Hematopoietic multipotent progenitor cell treated with erythropoietin and hydrocortisone succinate and interleukin-3 and kit ligand, for 15 days (in vitro differentiated cells): ENCODE measurements at places on chromosomes 12 and 14.

- DNase-seq: no peak
These were observed 93.4 kb upstream of the SLCO1C1 start for GRCh38 chr12:20601668-20602280.

- DNase-seq: no peak
These were observed 2.1 kb downstream of the USP30 start for GRCh38 chr12:109054520-109054919.

GRCh38 chr12:124370384-124370783, 75.5 kb downstream of the RFLNA start:
- DNase-seq: no peak

- no peak for DNase-seq
These were observed 65.0 kb downstream of the RFLNA start for GRCh38 chr12:124359671-124360581.

- no peak for DNase-seq
These were observed 2.7 kb downstream of the SERPINA11 start for GRCh38 chr14:94449930-94450329.

GRCh38 chr12:132560364-132560613, 50.1 kb downstream of the LRCOL1 start:
- DNase-seq: no peak

DNA sequence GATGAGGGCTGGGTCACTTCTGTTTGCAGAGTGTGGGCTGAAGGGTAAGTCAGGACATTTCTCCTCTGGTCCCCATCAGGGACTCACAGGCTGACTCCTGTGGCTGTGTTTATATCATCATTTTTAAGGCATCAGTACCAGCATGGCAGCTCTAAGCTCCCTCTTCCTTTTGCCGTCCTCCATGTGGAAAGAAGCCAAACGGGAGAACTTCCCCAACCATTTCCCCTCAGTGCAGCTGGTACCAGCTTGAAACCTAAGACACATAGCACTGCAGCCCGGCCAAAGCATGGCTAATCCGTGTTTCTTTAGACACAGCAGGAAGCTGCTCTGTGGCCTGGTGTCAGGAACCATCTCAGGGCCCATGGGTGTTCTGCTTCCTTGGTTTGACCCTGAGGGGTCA, 31.9 kb upstream of the ATP2A2 start:
- no peak for DNase-seq

- no peak for DNase-seq
These were observed 12.2 kb downstream of the CCDC175 start for GRCh38 chr14:59564366-59564765.

DNA sequence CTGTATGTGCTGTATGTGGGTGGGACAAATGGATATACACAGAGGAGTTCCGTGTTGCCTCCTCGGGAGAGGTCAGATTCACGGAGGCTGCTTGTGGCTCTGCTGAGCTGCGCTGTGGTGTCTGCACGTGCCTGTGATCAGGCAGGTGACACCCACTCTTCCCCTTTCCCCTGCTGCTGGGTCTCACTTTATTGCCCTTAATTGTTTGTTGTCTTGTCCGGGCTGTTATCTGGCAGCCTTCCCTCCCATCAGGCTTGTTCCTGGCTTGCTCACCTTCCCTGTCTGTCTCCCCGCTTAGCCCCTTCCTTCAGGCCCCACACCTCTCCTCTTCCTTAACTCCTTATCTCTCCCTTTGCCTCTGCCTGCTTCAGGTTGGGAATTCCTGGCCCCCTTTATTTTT, 13.5 kb downstream of the WNT5B start:
- DNase-seq: no peak

- DNase-seq: peak; percentile 74
These were observed 25.3 kb upstream of the GPR132 start for GRCh38 chr14:105090493-105091053.

- no peak for DNase-seq
These were observed 79.3 kb downstream of the NTF3 start for GRCh38 chr12:5511256-5511643.

GRCh38 chr12:6639151-6639801, 3.5 kb upstream of the LPAR5 start:
- no peak for DNase-seq

GRCh38 chr12:115135800-115136211, 451.8 kb upstream of the TBX3 start:
- DNase-seq: no peak

GRCh38 chr12:106136263-106136662, 2.5 kb downstream of the NUAK1 start:
- peak; percentile 62 for DNase-seq

DNA sequence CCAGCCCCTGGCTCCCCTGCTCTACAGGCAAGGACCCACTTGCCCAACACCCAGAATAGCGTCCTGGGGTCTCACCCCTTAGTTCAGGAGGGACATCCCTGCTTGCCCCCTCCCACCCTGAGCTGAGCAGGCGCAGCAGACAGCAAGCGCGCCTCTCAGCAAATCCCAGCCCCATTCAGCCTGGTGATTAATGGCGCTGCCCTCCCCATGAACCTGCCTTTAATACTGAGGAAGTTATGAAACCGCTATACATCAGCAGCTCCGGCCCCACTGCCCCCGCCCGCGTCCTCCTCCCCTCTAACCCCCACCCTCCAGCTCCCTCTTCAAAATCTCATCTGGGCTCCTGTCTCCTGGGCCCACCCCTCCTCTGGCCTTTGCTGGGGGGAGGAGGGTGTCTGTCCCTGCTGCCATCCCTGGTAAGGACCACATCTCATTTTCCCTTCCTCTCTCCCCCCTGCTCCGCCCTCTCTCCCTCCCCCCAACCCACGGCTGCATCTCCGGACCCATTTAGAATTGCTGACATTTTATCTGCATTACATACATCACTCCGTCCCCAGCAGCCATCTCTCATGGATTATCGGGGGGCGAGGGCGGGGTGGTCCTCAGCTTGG, 7.1 kb upstream of the SMUG1 start:
- no peak for DNase-seq

- no peak for DNase-seq
These were observed 59.8 kb upstream of the BCL11B start for GRCh38 chr14:99331811-99332210.

- no peak for DNase-seq
These were observed 116.4 kb downstream of the SLC38A1 start for GRCh38 chr12:46152456-46152855.

DNA sequence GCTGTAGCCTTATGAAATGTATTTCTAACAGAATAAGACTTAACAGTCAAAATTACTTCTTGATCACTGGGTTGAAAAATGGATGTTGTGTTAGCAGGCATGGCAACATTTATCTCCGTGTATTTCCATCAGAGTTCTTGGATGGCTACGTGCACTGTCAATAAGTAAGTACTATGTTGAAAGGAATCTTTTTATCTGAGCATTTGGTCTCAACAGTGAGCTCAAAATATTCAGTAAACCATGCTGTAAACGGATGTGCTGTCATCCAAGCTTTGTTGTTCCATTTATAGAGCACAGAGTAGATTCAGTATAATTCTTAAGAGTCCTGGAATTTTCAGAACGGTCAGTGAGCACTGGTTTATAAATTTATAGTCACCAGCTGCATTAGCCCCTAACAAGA, 15.5 kb downstream of the SCAF11 start:
- DNase-seq: no peak

- DNase-seq: no peak
These were observed 154.9 kb upstream of the ATP2B1 start for GRCh38 chr12:89863493-89863938.

- DNase-seq: no peak
These were observed 1.9 kb upstream of the CLEC2D start for GRCh38 chr12:9667403-9668160.

DNA sequence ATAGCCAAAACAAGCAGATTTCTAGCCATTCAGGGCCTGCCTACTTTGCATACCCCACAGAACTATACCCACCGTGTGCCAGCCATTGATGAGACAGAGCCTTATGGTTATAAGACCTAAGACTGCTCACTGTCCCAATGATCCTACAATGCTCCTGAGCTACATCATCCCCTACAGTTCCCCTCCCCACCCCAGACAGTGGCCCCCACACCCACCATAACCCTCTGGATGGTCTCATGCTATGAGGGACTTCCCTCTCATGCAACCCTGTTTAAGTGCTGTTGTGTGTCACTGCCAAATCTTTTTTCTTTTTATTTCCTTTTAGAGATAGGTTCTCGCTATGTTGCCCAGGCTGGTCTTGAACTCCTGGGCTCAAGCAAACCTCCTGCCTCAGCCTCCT, 75.9 kb downstream of the CHST11 start:
- no peak for DNase-seq

DNA sequence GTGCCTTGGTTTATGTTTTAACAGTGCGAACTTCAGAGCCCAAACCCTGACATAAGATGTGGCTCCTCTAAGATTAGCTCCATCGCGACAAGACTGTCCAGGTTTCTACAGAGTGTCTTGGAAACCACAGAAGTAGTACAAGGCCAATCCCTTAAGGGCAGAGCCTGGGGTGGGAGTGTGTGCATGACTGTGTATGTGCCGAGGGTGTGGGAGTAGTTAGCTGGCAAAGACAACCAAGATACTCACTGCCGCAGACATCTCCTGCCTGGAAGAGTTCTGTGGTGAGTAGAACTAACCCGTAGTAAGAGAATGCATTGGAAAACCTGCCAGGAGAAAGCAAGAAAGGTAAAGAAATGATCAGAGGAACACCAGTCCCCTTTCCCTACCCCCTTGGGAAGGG, 54.1 kb downstream of the DAO start:
- no peak for DNase-seq

DNA sequence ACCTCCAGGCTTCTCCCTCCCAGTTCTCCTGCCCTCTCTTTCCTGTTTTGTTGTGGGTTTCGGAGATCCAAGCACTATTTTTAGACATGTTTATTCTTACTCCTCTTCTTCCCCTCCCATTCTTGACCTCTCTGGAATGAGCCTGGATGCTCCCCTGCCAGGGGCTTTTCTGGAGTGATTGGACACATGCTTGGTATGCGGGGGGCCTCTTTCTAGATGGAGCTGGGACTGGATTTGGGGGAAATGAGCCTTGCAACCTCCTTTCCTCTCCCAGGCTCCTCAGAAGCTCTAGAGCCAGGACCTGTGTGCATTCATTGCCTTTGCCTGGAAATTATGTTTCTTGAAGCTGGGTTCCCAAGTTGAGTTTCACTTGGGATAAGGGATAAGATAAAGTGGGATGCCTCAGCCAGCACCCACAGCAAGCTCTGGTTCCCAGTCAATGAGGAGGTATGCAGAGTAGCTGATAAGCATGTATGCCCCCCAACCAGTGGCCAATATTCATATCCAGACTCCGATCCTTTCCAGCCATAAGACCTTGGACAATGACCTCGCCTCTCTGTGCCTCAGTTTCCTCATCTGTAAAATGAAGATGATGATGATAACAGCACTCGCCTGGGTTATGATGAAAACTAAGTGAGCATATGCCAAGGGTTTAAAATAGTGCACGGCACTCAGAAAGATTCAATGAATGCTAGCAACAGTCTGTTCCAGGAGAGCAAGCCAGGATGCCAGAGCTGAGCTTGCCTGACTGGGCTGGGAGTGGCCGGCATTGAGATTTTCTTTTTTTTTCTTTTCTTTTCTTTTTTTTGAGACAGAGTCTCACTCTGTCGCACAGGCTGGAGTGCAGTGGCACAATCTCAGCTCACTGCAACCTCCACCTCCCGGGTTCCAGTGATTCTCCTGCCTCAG, 97.8 kb downstream of the SCARB1 start:
- DNase-seq: no peak

- no peak for DNase-seq
These were observed 49.6 kb upstream of the RASSF3 start for GRCh38 chr12:64560396-64561301.

GRCh38 chr12:115574826-115575225, 702.7 kb downstream of the MED13L start:
- no peak for DNase-seq

DNA sequence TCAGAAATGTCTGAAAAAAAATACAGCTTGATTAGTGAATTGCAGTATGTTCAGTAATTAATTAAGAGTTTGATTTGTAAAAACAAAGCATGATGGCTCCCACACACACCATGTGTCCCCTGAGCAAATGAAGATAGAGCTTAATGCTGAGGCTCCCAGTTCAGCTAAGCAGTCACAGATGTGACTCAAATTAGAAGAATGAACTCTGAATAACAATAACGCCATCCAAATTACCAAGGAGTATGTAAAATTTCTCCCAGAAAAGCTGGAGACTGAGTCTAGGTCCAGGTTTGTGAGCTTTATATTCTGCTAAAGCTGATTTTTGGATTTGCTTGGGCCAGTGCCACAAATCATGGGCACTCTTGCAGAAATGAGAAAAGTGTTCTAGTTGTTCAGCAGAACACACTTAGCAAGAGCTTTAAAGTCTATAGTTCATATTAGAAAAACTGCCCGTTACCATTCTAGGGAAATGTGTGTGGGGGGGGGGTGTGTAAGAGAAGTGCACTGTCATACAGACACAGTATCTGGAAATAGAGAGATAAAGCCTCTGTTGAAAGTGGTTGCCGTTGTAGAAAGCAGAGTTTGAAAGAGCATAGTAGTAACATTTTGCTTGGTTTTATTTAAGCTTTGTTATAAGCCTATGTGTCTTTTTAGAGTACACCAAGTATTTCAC, 253.1 kb downstream of the BCAT1 start:
- DNase-seq: peak; percentile 22

DNA sequence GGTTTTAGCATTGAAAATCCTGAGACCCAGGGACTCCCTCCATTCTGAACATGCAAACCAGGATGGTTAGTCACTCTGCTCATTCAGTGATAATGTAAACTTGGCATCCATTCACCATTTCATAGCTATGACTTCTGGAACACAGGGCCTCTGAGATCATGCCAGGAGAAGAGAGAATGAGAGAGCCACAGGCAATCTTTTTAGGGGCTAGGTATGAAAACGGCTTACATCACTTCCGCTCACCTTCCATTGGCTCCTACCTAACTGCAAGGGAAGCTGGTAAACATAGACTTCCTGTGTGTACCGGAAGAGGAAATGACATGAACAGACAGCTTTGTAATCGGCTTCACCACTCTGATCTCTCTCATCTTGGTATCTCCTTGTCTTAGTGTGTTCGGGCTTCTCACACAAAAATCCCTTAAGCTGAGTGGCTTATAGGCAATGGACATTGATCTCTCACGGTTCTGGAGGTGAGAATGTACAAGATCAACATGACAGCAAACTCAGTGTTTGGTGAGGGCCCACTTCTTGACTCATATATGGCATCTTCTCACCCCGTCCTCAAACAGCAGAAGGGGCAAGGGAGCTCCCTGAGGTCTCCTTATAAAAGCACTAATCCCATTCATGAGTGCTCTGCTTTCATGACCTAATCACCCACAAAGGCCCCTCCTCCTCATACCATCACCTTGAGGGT, 465.9 kb upstream of the TBX3 start:
- DNase-seq: no peak

GRCh38 chr14:104389326-104390220, 190.0 kb upstream of the C14orf180 start:
- no peak for DNase-seq

- DNase-seq: no peak
These were observed 47.5 kb downstream of the ACTN1 start for GRCh38 chr14:68931474-68932051.

GRCh38 chr14:77002889-77003288, 25.6 kb downstream of the IRF2BPL start:
- no peak for DNase-seq

- DNase-seq: no peak
These were observed 22.2 kb upstream of the ARID2 start for GRCh38 chr12:45707241-45707857.
